ENCODE measurements at places on chromosomes 1 and 21.
A peak's percentile ranks its signal among the peaks of the same experiment; 100 is the strongest.

- DNase-seq, result no peak
Observed at GRCh38 chr21:26739189-26739588, 106.0 kb downstream of the ADAMTS1 start.

- no peak for DNase-seq
Observed at GRCh38 chr1:156640842-156641706, 843 bp upstream of the BCAN start.

- DNase-seq, result no peak
Observed at GRCh38 chr1:40240390-40240789, 7.3 kb upstream of the TMCO2 start.

GRCh38 chr1:149936170-149936991 lies at the start of gene MTMR11:
TSS of gene MTMR11 (minus strand) at chr1:149936879. CDS start at chr1:149936647, 232 bp downstream.
- no peak for DNase-seq

GRCh38 chr1:59020151-59020997 lies 236.5 kb upstream of the JUN start:
- no peak for DNase-seq

- no peak for DNase-seq
Observed at GRCh38 chr1:43932786-43933385, 715 bp upstream of the ARTN start.

DNA sequence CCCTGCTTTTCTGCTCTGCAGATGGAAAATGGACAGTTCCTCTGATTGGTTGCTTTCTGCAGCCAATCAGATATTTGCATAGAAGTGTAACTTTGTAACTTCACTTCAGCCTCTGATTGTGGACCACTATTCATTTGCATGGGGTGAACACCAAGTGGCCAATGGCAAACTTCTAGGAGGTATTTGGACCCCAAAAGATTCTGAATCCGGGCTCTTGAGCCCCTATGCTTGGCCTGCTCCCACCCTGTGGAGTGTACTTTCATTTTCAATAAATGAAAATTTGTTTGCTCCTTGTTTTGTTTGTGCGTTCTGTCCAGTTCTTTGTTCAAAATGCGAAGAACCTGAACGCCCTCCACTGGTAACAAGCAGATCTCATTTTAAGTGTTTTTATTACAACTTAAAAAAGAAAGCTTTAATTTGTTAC lies 6.4 kb upstream of the GSTM4 start:
- DNase-seq, result no peak

DNA sequence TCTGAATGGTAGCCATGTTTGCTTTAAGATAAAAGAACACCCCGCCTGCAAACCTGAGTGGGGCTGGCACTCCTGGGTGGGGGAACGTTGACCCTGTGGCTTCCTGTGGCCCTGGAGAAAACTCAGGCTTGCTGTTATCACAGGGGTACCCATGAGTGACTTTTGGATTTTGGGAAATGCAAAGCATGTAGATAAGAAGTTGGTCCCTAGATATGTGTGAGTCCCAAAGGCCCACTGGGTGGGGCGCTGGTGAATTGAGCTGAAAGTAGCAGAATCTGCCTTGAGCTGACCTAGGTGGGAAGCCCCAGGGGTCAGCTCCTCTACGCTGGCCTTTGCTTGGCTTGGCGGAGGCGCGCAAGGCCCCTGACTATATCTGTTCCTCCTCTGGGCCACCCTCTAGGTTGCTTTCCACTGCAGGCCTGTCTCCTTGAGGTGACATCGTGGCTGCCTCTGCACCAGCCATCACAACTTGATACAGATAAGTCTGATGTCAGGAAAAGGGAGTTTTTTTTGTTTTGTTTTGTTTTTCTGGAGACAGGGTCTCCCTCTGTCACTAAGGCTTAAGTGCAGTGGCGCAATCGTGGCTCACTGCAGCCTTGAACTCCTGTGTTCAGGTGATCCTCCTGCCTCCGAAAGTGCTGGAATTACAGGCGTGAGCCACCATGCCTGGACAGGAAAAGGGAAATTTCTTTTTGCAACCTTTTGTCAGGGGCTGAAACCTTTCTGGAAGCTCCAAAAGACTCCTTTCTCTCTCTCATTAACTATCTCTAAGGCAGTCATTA lies 72.2 kb downstream of the AGPAT3 start:
- no peak for DNase-seq

GRCh38 chr1:206691604-206692003 lies 6.9 kb downstream of the MAPKAPK2 start:
- DNase-seq, result peak; percentile 33

GRCh38 chr1:2800664-2801045 lies 838 bp downstream of the TTC34 start:
- no peak for DNase-seq

- DNase-seq, result no peak
Observed at GRCh38 chr1:156126043-156126629, 11.6 kb downstream of the LMNA start.

DNA sequence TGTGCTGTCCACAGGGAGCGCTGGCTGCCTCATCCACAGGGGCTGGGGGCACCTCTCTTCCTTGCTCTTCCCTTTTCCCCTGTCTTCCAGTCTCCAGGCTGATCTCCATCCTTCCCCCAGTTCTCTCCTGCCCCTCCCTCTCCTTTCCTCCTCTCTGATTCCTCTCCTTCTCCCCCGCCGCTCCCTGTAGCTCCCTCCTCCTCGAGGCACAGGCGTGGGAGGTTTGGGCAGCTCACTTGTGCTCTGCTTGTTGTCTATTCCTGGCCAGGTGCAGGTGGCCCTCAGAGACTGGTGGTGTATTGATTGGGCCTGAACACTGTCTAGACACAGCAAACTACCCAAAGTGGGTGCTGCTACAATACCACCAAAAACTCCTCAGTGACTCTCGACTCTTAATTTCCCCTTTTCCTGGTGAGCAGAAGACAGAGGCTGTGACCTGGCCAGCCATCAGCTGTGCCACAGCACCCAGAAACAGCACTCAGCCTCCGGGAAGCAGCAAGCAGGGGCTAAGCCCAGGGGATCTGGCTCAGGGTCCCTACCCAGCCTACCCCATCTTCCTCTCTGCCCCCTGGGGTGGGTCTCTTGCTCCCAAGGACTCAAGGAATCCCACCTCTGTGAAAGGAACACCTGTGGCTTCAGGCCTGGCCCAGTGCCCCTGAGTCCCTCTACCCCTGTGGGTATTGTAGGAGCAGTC lies 93.3 kb downstream of the DDX20 start:
- DNase-seq, result no peak

- DNase-seq, result no peak
Observed at GRCh38 chr1:217106231-217106901, 383.1 kb upstream of the ESRRG start.

GRCh38 chr1:4404854-4405590 lies 249.4 kb upstream of the AJAP1 start:
- no peak for DNase-seq

- no peak for DNase-seq
Observed at GRCh38 chr1:203263496-203263895, 34.0 kb upstream of the CHIT1 start.

DNA sequence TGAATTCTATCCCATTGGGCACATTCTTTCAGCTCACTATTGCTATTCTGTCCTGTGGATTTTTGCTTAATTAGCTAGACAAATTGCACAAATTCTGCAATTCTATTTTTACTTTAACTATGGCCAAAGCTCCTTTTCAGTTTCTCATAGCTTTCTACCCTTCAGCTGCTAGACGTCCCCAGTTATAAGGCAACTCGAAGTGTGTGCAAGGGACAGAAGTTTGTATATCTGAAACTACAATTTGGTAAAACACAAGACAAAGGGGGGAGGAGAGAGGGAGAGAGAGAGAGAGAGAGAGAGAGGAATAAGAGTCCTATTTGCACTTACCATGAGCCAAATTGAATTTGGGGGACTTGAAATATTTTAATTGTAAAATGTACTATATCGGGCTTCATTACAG lies 91.8 kb downstream of the SETD4 start:
- DNase-seq, result no peak

GRCh38 chr1:6052543-6053205 lies 7.0 kb downstream of the KCNAB2 start:
- peak; percentile 80 for DNase-seq

DNA sequence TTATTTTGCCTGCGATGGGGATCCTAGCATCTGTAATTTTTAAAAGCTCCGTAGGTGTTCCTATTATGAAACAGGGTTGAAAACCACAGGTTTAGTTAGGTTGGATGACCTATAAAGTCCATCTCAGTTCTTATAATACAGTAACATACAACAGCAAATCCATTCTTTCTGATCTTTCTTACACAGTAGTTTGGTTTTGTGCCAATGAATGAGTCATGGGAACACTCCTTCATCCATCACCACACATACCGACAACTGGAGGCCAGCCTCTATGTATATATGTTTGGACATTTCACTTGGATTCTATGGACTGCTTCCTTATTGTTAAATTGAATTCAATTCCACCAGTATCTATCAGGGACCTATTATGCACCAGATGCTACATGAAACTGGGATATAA lies 118.4 kb upstream of the L1TD1 start:
- DNase-seq, result no peak

- no peak for DNase-seq
Observed at GRCh38 chr1:47687631-47688460, 250.0 kb downstream of the FOXD2 start.

DNA sequence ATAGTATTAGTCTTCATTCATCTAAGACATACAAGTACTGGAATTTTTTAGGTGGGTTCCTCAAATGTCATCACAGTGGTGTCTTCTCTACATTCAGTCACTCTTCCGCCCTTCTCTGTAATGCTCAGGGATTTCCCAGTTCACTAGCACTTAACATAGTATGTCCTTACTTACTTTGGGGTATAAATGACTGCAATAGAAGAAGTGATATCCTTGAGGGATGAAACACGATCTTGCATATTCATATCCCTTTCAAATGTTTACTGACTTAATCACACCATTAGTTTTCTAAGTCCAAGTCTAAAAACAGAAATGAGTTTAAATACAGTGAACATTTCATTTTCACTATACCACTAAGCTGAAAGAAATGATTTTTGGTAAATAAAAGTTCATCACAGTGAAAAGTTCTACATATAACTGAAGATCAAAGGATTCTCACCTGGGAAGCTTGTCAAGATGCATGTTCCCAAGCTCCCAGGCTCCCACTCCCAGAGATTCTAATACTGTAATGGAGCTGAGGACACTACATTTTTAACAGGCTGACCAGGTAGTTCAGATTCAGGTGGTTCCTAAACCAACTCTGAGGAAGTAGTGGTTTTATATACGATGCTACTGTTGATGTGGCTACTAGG lies 29.7 kb downstream of the MRPL39 start:
- no peak for DNase-seq

DNA sequence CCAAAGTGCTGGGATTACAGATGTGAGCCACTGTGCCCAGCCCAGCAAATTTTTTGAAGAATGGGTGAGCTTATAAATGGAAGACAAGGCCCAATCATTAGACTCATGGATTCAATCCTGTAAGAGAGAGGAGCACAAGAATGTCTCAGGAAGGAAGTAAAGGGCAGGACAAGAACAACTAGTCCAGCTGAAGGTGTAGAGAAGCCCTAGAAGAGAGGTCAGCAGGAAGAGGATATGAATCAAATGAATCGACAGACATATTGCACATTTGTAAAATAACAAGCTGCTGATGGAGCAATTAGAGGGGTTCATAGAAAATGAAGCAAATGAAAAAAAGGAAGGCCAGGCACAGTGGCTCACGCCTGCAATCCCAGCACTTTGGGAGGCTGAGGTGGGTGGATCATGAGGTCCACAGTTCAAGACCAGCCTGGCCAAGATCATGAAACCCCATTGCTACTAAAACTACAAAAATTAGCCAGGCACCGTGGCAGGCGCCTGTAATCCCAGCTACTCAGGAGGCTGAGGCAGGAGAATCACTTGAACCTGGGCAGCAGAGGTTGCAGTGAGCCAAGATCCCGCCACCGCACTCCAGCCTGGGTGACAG lies 74.9 kb downstream of the MIS18A start:
- no peak for DNase-seq

DNA sequence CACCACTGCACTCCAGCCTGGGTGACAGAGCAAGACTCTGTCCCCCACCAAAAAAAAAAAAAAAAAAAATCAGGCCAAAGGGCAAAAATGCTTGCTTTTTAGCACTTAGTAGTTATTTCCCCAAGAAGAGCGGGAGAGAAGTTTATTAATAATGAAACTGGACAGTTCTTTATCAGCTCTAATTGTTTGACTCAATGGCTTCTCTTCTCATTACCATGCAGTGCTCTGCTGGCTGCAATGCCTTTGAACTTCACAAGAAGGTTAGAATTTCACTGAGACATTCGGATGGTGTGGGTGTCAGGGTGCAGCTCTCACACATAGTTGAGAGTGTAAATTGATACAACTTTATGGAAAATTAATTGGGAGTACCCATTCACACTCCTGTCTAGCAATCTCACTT lies 63.7 kb downstream of the EDARADD start:
- no peak for DNase-seq

DNA sequence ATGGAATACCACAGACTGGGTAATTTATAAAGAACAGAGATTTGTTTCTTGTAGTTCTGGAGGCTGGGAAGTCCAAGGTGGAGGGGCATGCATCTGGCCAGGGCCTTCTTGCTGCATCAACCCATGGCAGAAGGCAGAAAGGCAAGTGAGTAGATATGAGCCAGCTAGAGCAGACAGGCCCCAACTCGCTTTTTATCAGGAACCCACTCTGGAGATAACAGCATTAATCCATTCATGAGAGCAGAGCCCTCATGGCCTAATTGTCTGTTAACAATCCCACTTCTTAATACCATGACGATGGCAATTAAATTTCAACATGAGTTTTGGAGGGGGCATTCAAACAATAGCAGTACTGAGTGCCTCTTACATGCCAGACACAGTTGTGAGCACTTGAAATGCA lies 87.2 kb upstream of the SOX13 start:
- no peak for DNase-seq

- DNase-seq, result no peak
Observed at GRCh38 chr1:18107369-18108298, at the start of gene IGSF21. TSS of gene IGSF21 (plus strand) at chr1:18107798. CDS start at chr1:18108129, 331 bp downstream.

- no peak for DNase-seq
Observed at GRCh38 chr21:42389449-42389835, 6.4 kb downstream of the TMPRSS3 start.

GRCh38 chr1:11531314-11531870 lies 52.4 kb downstream of the DISP3 start:
- no peak for DNase-seq

GRCh38 chr1:246534114-246534513 lies 27.0 kb upstream of the SMYD3 start:
- DNase-seq, result no peak

GRCh38 chr1:237396426-237396825 lies 354.4 kb downstream of the RYR2 start:
- DNase-seq, result no peak

GRCh38 chr1:94182191-94182590 lies 55.2 kb downstream of the ARHGAP29 start:
- no peak for DNase-seq

- DNase-seq, result no peak
Observed at GRCh38 chr21:15732290-15732995, 2.7 kb downstream of the USP25 start.

GRCh38 chr1:159938211-159938852 lies 7.1 kb downstream of the IGSF9 start:
- DNase-seq, result no peak

GRCh38 chr1:109759513-109760334 lies 4.0 kb downstream of the EPS8L3 start:
- no peak for DNase-seq

- no peak for DNase-seq
Observed at GRCh38 chr1:178072326-178072725, 21.6 kb upstream of the RASAL2 start.

All from HuH-7.5 (cell line).